ENCODE measurements at places on chromosomes 16 and 17.

DNA sequence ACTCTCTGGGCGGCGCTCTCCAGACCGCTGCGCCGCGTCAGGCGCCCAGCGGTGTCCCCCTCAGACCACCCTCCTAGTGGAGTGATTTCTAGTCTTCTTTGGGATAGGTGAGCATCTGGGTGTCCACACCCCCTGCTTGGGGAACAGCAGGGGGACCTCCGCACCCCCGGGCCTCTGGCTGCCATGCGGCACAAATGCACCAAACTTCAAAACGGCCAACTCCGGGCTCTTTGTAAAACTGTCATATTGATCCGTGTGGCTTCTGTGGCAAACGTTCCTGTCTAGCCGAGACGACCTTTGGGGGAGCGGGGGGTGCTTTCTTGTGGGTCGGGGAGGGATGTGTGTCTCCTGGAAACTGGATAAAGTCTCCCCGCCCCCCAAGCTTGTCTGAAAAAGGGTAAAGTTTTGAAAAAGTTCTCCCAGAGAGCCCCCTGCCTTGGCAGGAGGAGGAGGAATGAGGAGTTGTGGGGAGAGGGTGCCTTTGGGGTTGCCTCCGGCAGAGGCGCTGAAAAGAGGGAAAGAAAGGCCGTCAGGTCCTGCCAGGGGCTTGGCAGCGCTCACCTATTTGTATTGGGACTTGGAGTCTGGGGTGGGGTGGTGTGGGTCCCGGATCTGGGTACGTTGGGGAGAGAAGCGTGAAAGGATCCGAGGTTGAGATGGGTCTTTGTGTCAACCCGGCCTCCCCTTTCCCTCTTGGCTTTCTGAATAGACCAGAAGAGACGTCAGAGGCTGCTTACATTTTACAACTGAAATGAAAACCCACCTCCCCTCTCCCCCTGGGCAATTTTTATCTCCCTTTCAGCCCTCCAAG lies 2.2 kb upstream of the CHD3 start:
- DNase-seq = no peak

DNA sequence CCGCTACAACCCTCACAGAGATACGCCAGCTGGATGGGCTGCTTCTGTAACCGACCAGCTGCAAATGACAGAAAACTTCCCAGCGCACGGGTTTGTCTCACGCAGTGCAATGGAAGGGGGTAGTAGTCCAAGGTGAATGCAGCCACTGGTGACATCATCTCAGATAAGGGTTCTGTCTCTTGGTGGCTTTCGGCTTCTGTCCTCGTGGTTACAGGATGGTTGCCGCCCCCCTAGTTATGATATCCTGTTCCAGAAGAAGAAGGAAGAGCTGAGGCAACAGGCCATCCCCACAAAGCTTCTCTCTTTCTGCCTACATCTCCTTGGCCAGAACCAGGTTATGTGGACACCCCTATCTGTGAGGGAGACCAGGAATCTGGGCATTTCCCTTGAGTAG lies 40.3 kb upstream of the BAHCC1 start:
- DNase-seq = no peak

DNA sequence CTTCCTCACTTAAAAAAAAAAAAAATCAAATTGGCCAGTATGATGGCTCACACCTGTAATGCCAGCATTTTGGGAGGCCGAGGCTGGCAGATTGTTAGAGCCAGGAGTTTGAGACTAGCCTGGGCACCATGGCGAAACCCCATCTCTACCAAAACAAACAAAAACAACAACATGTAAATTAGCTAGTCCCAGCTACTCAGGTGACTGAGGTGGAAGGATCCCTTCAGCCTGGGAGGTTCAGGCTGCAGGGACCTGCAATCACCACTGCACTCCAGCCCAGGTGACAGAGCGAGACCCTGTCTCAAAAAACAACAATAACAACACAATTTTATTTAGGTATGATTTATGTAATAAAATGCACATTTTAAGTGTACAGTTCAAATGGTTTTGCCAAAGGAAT lies 6.3 kb upstream of the EPOP start:
- DNase-seq = no peak

DNA sequence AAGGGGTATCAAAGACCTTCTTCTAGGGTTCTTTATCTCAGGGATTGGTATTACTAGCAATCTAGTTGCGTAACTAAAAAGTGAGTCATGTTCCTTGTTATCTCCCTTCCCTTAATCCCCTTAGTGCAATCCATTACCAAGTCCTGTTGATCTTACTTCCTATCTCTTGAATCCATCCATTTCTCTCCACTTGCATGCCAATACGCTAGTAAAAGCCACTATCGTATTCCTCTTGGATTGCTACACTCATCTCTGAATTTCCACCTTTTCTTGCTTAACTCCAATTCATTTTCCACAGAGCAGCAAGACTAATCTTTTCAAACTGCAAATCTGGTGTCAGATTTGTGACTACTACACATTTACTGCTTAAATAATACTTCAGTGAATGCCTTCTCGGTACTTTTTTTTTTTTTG lies 1.8 kb upstream of the ADAT1 start:
- no peak for DNase-seq

- DNase-seq = no peak
Observed at GRCh38 chr16:9297437-9298113, 206.1 kb downstream of the HAPSTR1 start.

Measured in GM12891 (cell line).